Fibroblast of skin of left quadriceps (primary cell): ENCODE measurements at places on chromosomes 6 and 20.

GRCh38 chr6:518218-518617 is 126.7 kb downstream of the IRF4 start:
- DNase-seq = no peak

- DNase-seq = no peak
Observed at GRCh38 chr20:54154439-54154838, 19.3 kb downstream of the CYP24A1 start.

DNA sequence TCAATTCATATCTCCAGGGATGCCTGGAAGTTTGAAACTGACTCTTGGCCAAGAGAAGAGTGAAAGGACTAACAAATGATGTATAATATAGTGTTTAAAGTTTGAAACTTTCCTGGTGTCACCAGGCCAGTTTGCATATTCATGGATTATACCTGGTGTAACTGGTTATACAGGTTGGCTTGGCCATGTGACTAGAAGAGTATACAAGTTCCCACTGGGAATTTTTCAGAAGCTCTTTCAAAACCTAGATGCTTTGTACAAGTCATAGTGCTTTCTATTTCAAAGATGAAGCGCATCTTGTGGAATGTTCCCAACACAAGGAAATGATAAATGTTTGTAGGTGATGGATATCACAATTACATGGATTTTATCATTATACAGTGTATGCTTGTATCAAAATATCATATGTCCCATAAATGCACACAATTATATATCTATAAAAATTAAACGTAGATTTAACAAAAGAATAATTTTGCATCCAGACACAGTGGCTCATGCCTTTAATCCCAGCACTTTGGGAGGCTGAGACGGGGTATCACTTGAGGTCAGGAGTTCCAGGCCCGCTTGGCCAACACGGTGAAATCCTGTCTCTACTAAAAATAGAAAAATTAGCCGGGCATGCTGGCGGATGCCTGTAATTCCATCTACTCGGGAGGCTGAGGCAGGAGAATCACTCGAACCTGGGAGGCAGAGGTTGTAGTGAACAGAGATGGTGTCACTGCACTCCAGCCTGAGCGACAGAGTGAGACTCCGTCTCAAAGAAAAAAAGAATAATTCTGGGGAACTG is 1420.2 kb downstream of the GRIK2 start:
- DNase-seq = no peak

- DNase-seq = no peak
Observed at GRCh38 chr20:57208198-57208597, 58.2 kb downstream of the BMP7 start.
